ENCODE measurements at places on chromosomes 12 and 14.
A peak's percentile ranks its signal among the peaks of the same experiment; 100 is the strongest.

- no peak overlapping the region for H3K4me3 ChIP-seq
- no peaks in the 10 kb centered on the region for H3K4me1 ChIP-seq
- no peak overlapping the region for H3K27ac ChIP-seq
Observed at GRCh38 chr12:39873065-39873464, 232.8 kb downstream of the SLC2A13 start.

- no peak overlapping the region for H3K4me3 ChIP-seq
- H3K27ac ChIP-seq = no peak overlapping the region
- H3K36me3 ChIP-seq = peaks cover 8% of the 10 kb centered on the region
Observed at GRCh38 chr12:64742416-64742815, 16.8 kb downstream of the GNS start.

GRCh38 chr14:60968099-60968498, 12.8 kb downstream of the TRMT5 start:
- H3K4me1 ChIP-seq = no peaks in the 10 kb centered on the region
- H3K27me3 ChIP-seq = no peaks in the 10 kb centered on the region
- H3K4me3 ChIP-seq = no peak overlapping the region
- no peaks in the 10 kb centered on the region for H3K36me3 ChIP-seq
- DNase-seq = no peak

DNA sequence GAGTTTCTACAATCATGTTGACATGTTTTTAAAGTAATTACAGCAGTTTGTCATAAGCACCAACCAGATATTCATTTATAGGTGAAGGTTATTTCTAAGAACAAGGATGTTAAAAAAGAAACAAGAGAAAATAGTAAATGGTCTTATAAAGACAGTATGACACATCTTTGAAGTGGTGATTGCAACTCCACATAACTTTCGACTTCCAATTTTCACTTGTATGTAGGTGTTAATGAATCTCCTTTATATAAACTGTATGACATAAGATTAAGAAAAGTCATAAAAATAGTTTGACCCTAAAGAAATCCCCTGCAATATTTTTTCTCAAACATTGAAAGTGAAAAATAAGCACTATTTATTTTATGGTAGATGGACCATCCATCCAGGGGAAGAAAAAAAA, 144.8 kb upstream of the PTPRQ start:
- H3K4me1 ChIP-seq = no peaks in the 10 kb centered on the region
- no peak overlapping the region for H3K27ac ChIP-seq
- no peak overlapping the region for H3K4me3 ChIP-seq
- no peak for DNase-seq

GRCh38 chr12:106975993-106976658, 10.8 kb downstream of the MTERF2 start:
- no peak overlapping the region for H3K27ac ChIP-seq
- H3K4me3 ChIP-seq = no peak overlapping the region
- no peaks in the 10 kb centered on the region for H3K27me3 ChIP-seq

DNA sequence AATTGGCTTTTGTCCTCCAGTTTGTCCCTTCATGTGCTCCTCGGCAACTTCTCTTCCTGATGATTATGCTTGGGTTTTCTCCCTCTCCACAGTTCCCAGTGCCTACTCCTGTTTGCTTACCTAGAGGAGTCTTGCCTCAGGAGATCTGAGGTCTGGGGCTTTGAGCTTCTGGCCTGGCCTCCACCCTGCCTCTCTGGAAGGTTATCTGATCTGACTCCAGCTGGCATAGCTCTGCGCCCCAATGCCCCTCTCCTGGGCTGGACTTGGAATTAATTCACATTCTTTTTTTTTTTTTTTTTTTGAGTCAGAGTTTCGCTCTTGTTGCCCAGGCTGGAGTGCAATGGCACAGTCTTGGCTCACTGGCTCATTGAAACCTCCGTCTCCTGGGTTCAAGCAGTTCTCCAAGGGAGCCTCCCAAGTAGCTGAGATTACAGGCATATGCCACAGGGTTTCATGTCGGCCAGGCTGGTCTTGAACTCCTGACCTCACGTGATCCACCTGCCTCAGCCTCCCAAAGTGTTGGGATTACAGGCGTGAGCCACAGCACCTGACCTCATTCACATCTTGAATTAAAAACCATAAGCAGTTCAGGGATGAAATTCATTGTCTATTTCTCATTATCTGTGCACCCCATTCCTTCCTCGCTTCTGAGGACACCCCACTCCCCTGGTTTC, 33.5 kb downstream of the CFL2 start:
- no peak for DNase-seq
- no peaks in the 10 kb centered on the region for H3K36me3 ChIP-seq
- H3K4me1 ChIP-seq = no peaks in the 10 kb centered on the region
- no peak overlapping the region for H3K27ac ChIP-seq
- H3K27me3 ChIP-seq = no peaks in the 10 kb centered on the region
- no peak overlapping the region for H3K4me3 ChIP-seq

- DNase-seq = no peak
- no peaks in the 10 kb centered on the region for H3K27me3 ChIP-seq
- H3K27ac ChIP-seq = no peak overlapping the region
- H3K36me3 ChIP-seq = no peaks in the 10 kb centered on the region
Observed at GRCh38 chr12:115694564-115694963, 582.9 kb downstream of the MED13L start.

DNA sequence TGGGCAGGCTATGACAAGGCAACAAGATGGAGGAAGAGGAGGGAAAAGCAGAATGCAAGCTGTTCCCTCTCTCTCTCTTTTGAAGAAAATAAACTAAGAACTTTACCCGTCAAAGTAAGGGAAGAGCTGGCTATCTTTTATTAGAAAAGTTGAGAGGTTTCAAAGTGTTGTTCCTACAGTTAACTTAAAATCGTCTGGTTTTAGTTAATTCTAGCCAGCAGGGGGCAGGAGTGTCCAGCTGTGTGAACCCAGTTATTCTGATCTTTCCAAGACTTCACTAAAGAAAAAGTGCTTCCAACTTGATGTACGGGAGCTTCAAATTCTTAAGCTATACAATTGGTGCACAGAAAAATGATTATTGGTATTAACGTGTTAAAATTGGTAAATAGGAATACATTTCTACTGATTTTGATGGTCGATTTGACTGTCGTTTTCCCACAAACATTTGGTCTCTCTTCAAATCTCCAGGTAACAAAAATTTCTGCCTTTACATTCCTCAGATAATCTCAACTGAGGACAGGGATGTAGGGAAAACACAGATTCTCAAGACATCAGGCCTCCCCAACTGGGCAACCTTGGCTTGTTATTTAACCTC, 28.4 kb upstream of the MON2 start:
- no peaks in the 10 kb centered on the region for H3K27me3 ChIP-seq
- peak; percentile 76 for DNase-seq
- H3K4me1 ChIP-seq = no peaks in the 10 kb centered on the region
- no peaks in the 10 kb centered on the region for H3K36me3 ChIP-seq

DNA sequence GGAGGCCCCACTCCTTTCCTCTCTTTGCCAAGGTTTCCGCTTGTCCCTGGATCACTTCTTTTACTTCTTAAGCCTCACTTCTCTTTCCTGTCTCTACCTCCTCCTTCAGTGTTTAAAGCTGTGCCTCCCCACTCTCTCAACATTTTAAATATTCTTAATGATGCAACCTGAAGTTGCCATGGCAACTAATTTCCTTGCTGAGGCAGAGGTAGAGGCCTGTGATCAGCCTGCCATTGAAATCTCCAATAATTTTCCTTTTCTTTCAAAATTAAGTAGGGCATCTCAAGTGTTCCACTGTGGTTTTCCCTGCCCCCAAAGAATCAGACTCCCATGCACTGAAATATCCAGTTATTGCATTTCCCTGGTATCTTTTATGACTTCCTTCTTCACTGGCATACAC, 108.6 kb upstream of the VRK1 start:
- no peaks in the 10 kb centered on the region for H3K4me1 ChIP-seq
- no peak for DNase-seq
- H3K27me3 ChIP-seq = no peaks in the 10 kb centered on the region
- no peak overlapping the region for H3K27ac ChIP-seq

GRCh38 chr14:99248761-99249171, 23.2 kb downstream of the BCL11B start:
- DNase-seq = no peak
- peaks cover 74% of the 10 kb centered on the region for H3K27me3 ChIP-seq
- H3K36me3 ChIP-seq = no peaks in the 10 kb centered on the region
- H3K4me1 ChIP-seq = no peaks in the 10 kb centered on the region
- H3K4me3 ChIP-seq = no peak overlapping the region

DNA sequence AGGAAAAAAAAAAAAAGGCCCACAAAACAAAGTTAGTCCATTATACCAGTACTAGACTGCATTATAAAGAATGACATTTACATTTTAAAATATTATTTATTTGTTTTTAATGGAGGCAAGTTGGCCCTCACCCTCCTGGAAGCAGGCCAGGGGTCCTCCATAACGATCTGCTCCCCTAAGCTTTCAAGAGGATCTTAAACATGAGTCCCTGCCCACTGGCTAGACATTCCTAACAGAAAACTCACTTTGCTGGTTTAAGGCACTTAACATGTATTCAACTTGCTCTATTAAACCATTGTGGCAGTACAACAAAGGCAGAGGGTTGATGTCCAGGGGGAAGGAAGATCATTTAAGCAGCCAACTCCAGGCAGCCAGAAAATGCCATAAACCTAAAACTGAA, 111.4 kb downstream of the STXBP6 start:
- H3K27ac ChIP-seq = no peak overlapping the region
- H3K36me3 ChIP-seq = no peaks in the 10 kb centered on the region
- H3K4me3 ChIP-seq = no peak overlapping the region
- H3K4me1 ChIP-seq = no peaks in the 10 kb centered on the region

GRCh38 chr12:18683327-18684013, 54.3 kb downstream of the PLCZ1 start:
- no peaks in the 10 kb centered on the region for H3K36me3 ChIP-seq
- no peaks in the 10 kb centered on the region for H3K4me1 ChIP-seq
- H3K27me3 ChIP-seq = no peaks in the 10 kb centered on the region
- no peak overlapping the region for H3K27ac ChIP-seq
- H3K4me3 ChIP-seq = no peak overlapping the region

DNA sequence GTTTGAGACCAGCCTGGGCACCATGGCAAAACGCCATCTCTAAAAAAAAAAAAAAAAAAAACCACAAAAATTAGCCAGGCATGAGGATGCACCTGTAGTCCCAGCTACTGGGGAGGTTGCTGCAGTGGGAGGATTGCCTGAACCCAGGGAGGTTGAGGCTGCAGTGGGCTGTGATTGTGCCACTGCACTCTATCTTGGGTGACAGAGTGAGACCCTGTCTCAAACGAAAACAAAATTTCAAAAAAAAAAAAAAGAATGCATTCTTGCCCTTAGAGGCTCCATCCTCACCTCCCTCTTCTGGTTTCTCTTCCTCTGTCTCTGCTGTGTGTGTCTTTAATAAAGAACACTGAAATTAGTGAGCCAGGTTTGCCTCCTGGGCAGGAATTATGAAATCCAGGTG, 107.8 kb downstream of the VCPKMT start:
- no peaks in the 10 kb centered on the region for H3K27me3 ChIP-seq
- no peaks in the 10 kb centered on the region for H3K36me3 ChIP-seq
- no peak for DNase-seq
- no peak overlapping the region for H3K27ac ChIP-seq
- no peaks in the 10 kb centered on the region for H3K4me1 ChIP-seq

DNA sequence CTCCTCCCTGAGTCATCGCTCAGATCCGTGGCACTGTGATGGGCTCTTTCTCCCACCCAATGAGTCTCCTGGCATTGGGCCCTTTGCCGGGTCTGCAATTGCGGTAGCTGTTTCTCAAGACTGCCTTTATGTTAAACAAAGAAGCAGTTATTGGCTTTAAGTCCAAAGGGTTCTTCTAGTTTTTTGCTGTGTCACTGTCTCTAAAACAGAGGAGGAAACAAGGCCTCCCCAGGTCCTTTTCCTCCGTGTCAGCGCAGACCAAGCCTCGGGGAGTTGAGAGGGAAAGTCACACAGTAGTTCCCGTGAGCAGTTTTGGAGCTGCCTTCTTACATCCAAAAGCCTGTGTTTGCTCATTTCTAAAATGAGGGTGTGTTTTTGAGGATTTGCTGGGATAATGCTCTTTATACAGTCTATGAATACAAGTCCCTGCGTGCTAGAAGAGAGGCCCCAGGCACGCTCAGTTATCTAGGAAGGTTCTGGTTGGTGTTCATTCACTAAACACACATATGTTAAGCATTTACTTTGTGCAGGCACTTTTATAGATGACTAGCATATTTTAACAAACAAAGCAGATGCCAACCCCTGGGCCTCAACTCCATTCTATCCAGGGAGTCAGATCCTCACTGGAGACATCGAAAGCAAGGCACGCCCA, 126.0 kb upstream of the PZP start:
- no peak overlapping the region for H3K4me3 ChIP-seq
- no peaks in the 10 kb centered on the region for H3K36me3 ChIP-seq
- H3K4me1 ChIP-seq = peaks cover 5% of the 10 kb centered on the region
- no peak for DNase-seq
- peak overlapping the region; percentile 71 for H3K27ac ChIP-seq
- no peaks in the 10 kb centered on the region for H3K27me3 ChIP-seq

GRCh38 chr12:124964836-124965462, 24.0 kb downstream of the DHX37 start:
- H3K4me3 ChIP-seq = no peak overlapping the region
- no peaks in the 10 kb centered on the region for H3K4me1 ChIP-seq
- H3K36me3 ChIP-seq = peaks cover 4% of the 10 kb centered on the region
- no peak overlapping the region for H3K27ac ChIP-seq
- no peaks in the 10 kb centered on the region for H3K27me3 ChIP-seq

DNA sequence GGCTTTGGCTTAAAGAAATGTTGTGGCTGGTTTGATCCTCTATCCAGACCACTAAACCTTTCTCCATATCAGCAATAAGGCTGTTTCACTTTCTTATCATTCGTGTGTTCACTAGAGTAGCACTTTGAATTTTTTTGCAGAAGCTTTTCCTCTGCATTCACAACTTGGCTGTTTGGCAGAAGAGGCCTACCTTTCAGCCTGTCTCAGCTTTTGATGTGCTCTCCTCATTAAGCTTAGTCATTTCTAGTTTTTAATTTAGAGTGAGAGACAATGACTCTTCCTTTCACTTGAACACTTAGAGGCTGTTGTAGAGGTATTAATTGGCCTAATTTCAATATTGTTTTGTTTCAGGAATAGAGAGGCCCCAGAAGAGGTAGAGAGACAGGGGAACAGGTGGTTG, 13.8 kb downstream of the KCNMB4 start:
- no peaks in the 10 kb centered on the region for H3K27me3 ChIP-seq
- H3K4me1 ChIP-seq = no peaks in the 10 kb centered on the region
- no peaks in the 10 kb centered on the region for H3K36me3 ChIP-seq
- no peak overlapping the region for H3K27ac ChIP-seq
- H3K4me3 ChIP-seq = no peak overlapping the region
- no peak for DNase-seq

- no peaks in the 10 kb centered on the region for H3K27me3 ChIP-seq
- H3K27ac ChIP-seq = no peak overlapping the region
- H3K36me3 ChIP-seq = no peaks in the 10 kb centered on the region
- H3K4me1 ChIP-seq = peaks cover 15% of the 10 kb centered on the region
- no peak for DNase-seq
Observed at GRCh38 chr14:39264558-39264957, 30.8 kb downstream of the MIA2 start.

GRCh38 chr12:132021031-132021871, 71.5 kb downstream of the EP400 start:
- H3K4me1 ChIP-seq = no peaks in the 10 kb centered on the region
- H3K27ac ChIP-seq = no peak overlapping the region
- no peak for DNase-seq
- no peaks in the 10 kb centered on the region for H3K27me3 ChIP-seq
- H3K4me3 ChIP-seq = no peak overlapping the region
